ENCODE measurements at places on chromosomes 5 and 9.

DNA sequence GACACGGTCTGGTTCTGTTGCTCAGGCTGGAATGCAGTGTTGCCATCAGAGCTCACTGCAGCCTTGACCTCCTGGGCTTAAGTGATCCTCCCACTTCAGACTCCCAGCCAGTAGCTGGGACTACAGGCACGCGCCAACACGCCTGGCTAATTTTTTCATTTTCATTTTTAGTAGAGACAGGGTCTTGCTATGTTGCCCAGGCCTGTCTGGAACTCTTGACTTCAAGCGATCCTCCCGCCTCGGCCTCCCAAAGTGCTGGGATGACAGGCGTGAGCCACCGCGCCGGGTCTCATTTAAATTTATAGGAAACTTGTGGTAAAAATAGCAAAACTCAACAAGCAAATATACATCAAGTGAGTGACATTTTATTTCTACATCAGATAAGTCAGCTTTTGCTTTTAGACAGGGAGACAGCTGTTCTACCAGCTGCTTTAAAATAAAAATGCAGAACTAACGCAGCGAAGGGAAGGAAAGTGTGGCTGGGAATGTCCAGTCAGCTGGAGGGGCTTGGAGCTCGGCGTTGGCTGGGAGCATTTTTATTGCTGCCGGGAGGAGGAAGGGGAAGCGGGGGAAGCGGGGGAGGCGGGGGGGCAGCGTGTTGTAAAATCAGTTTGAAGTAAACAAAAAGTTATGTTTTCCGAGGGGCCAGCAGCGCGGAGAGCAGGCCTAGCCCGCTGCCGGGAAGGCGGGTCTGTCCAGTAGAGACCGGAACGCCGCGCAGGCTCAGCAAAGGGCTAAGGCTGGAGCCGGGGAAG is 707 bp upstream of the ZFYVE16 start:
- peak; percentile 38 for DNase-seq

DNA sequence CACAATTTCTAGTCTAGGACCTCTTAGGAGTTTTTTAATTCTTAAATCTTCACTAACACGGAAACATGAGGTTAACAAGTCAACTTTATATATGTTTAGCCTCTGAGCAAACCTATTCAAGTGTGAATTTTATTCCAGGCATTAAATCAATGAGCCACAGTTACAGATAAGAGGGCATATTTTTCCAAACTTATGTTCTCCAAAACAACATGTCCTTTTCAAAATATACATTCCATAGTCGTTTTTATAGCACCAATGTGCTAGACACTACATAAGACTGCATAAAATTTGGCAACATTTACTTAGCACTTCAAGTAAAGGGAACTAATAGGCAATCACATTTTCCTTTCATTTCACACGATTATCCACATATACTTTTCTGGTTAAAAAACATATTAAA is 6.5 kb downstream of the TMEM245 start:
- no peak for DNase-seq

DNA sequence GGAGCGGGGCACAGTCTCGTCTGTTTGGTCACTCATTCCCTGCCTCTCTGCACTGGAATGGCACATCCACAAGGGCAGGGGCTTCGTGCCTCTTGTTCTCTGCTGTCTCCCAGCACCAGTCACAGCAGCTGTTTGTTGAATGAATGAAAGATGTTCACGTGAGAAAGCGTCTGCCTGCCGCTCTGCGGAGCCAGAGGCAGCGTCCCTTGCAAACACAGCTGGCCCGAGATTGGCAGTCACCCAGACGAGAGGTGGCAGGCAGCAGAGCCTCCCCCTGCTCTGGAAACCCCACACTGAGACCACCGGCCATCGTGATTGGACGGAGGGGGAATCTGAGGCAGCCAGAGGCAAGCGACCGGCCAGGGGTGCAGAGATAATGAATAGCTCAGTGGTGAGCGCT is 6.0 kb upstream of the FAM163B start:
- DNase-seq = no peak

DNA sequence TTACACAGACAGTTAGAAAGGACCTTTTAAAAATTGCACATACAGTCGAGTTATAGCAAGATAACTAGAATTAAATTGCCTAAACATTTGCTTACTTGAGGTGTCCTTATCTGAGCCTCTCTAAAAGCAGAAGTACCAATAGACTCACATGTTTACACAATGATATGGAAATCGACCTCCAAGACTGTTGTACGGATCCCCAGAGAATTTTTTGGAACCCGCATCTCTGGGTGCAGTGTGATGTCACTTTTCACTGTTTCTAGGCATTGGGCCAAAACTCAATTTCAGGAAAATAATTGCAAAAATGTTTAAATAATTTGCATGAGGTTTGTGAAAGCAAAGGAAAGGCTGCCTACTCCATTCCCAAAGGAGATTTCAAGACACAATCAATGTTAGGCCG is 63.1 kb upstream of the ATG10 start:
- no peak for DNase-seq

DNA sequence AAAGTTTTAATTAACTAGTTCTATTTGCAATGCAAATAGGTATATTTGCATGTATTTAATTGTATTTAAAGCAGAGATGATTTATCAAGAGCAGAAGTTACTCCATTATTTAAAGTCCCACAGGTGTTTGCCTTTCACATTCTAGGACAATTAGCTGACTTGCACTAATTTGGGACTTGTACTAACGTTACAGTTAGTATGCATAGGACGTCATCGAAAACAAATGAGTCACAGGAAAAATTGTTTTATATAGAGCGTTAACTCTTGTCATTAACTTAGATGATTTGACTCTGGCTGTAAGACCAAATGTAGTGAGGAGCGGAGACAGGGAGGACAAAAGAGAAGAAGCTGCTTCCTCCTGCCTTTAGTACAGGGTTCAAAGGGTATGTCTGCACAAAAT is 126.1 kb upstream of the IFNE start:
- DNase-seq = no peak

- peak; percentile 24 for DNase-seq
Measured at GRCh38 chr9:15485836-15486666, 24.7 kb downstream of the PSIP1 start.

GRCh38 chr5:39519079-39519478 is 94.3 kb upstream of the DAB2 start:
- DNase-seq = no peak

DNA sequence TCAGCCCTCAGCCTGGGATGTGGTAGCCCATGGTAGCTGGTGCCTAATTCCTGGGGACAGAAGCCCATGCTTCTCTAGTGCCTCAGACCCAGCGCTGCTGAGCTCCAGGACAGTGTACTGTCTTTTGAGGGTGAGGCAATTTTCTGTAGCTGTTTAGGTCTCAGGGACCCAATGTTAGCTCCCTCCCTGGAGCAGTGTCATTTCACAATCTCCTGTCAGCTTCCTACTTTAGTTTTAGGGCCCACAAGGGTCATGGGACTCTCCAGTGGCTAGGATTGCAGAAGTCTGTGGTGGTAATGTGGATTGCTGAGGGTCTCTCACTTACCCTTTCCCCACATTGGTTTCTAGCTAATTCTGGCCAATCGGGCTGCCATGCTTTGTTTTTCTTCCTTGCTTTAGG is 67.7 kb upstream of the CCL21 start:
- no peak for DNase-seq

- DNase-seq = peak; percentile 71
Measured at GRCh38 chr5:136191304-136192014, 1.5 kb downstream of the SMIM32 start.

- DNase-seq = no peak
Measured at GRCh38 chr5:132010645-132010988, 841 bp downstream of the ACSL6 start.

DNA sequence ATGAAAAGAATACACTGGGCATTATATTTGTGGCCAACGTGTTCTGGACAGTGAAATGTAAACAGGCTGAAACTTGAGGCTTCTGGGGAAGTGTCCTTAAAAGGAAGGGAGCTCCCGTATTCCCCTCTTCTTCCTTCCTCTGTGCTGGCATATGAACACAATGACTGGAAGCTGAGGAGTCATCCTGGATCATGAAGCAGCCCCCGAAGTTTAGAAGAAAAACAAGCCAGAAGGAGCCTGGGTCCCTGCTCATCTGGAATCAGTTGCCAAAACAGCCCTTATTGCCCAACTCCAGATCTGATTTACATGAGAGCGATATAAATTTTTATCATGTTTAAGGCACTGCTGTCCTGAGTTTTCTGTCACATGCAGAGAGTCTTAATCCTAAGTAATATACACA is 65.4 kb upstream of the SLC1A1 start:
- DNase-seq = no peak

GRCh38 chr9:116223926-116224325 is 70.3 kb downstream of the PAPPA start:
- DNase-seq = no peak

GRCh38 chr9:18783909-18784308 is 249.1 kb downstream of the SAXO1 start:
- no peak for DNase-seq

DNA sequence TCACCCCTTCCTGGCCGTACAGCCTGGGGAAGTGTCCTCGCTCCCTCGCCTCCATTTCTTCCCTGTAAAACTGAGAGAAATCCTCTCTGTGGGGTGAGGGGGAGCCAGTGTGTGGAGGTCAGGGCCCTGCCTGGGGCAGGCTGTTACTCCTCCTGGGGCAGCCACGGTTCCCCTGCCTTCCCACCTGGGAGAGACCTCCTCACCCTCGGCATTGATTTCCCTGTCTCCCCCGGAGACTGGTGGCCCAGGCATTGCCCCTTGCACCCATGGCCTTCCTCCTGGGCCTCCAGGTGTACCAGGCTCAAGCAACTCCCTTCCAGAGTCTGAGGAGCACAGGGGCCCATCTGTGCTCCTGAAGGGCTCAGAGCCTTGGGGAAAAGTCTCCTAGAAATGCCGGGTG is 75.6 kb upstream of the RNU6ATAC start:
- no peak for DNase-seq

- DNase-seq = peak; percentile 58
Measured at GRCh38 chr9:131046581-131047202, 37.7 kb downstream of the LAMC3 start.

- DNase-seq = peak; percentile 70
Measured at GRCh38 chr5:39501397-39501796, 76.6 kb upstream of the DAB2 start.

DNA sequence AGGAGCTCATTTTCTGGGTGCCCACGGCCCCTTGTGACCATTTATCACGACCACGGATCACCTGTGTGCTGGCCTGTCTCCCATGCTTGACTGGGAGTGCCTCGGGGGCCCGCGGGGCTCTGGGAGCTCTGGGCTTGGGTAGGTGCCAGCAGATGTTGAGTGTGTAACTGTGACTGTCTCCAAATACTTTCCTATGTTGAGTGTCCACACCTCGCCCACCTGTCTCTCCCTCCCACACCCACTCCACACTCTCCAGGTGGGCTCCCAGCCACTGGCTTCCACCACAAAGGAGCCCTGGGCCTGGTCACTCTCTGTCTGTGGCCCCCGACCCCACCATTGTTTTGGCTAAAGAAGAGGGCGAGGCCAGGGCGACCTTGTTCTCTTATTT is 196.4 kb downstream of the CDK5RAP2 start:
- DNase-seq = no peak
